ENCODE measurements at places on chromosomes 2 and 18. TPM values are rescaled to one million over a fixed set of nuclear protein-coding genes. Genes with fewer than 3 reads are reported as not detected.

The ST6GAL2 gene
- total RNA-seq, result 11.4 TPM

- no peaks in the 10 kb centered on the region for H3K27me3 ChIP-seq
- no peak overlapping the region for H3K4me3 ChIP-seq
- peak; percentile 27 for DNase-seq
- H3K36me3 ChIP-seq, result no peaks in the 10 kb centered on the region
- H3K27ac ChIP-seq, result no peak overlapping the region
These were observed 276.4 kb downstream of the ALK start for GRCh38 chr2:29644949-29645348.

DNA sequence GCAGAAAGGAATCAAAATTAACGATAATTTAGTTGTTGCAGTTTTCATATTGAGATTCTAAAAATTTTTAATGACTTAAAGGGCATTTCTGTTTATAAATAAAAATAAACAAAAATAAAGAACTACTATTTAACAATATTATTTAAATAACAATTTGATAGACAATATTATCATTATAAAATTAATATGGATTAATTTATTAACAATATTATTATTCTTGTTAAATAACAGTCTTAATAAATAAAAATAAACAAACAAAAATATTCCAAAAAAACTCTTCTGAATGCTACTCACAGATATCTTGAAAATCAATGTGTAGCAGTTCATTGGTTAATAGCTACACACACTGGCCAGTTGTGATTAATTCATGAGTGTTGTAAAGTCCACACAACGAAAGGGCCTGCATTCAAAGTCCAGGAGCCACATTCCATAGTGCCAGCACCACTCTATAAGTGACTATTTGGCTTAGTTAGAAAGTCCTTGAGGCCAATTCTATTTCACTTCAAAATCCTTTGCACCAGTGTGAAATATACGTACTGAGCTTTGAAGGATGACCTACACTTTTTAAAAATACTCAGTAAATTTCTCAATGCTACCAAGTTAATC, 117.1 kb downstream of the ZNF521 start:
- DNase-seq, result no peak
- peaks cover 13% of the 10 kb centered on the region for H3K4me1 ChIP-seq
- no peak overlapping the region for H3K27ac ChIP-seq
- no peaks in the 10 kb centered on the region for H3K36me3 ChIP-seq
- H3K4me3 ChIP-seq, result no peak overlapping the region
- no peaks in the 10 kb centered on the region for H3K27me3 ChIP-seq

The SULT1C4 gene
- not detected for total RNA-seq

The POTEJ gene
- total RNA-seq, result not detected

GRCh38 chr18:38940863-38941531, 1375.4 kb upstream of the CELF4 start:
- H3K27me3 ChIP-seq, result no peaks in the 10 kb centered on the region
- no peaks in the 10 kb centered on the region for H3K4me1 ChIP-seq
- H3K36me3 ChIP-seq, result no peaks in the 10 kb centered on the region
- DNase-seq, result peak; percentile 75
- H3K27ac ChIP-seq, result peak overlapping the region; percentile 76

- no peak overlapping the region for H3K4me3 ChIP-seq
- no peaks in the 10 kb centered on the region for H3K36me3 ChIP-seq
- no peak for DNase-seq
These were observed 165.6 kb downstream of the INHBB start for GRCh38 chr2:120511536-120511935.

DNA sequence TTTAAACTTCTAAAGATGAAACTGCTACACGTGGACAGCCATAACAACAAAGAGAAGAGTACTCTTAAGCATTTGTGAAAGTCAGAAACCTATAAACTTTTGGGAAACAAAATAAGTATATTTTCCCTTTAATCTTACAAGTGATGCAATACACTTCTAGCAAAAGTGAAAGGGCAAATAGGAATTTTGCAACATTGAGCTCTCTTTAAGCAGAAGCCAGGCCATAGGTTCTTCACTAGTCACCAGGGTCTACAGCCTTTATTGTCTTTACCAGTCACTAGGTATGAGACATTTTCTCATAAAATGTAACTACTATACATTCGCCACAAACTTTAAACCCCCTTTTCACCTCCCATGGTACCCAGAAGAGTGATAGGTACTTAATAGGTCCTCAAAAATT, 37.5 kb downstream of the SCN1A start:
- H3K4me3 ChIP-seq, result no peak overlapping the region
- H3K27me3 ChIP-seq, result peaks cover 14% of the 10 kb centered on the region
- no peaks in the 10 kb centered on the region for H3K4me1 ChIP-seq
- no peak overlapping the region for H3K27ac ChIP-seq
- DNase-seq, result no peak

DNA sequence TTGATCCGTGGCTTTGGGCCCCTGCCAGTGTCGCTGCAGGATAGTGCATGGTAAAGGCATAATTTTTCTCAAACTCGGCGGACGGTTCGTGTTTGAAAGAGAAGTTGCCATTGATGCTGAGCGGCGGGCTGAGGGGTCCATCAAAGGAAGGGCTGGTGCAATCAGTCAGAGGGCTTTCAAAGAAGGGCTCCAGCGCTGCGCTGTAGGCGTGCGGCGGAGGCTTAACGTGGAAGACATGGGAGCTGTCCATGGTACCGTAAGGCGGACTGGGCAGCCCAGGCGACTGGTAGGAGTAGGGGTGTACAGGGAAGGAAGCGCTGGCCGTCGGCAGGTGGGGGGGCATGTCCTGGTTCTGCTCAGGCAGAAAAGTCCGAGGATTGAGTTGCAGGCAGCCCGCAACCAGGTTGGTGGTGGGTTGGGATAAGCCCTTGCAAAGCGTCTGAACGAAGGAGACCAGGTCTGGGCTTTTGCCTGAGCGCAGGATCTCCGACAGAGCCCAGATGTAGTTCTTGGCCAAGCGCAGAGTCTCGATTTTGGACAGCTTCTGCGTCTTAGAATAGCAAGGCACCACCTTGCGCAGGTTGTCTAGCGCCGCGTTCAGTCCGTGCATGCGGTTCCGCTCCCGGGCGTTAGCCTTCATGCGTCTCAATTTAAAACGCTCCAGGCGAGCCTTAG, 2.3 kb downstream of the NEUROD1 start:
- H3K36me3 ChIP-seq, result no peaks in the 10 kb centered on the region
- H3K27ac ChIP-seq, result no peak overlapping the region
- H3K4me3 ChIP-seq, result no peak overlapping the region
- DNase-seq, result peak; percentile 35
- no peaks in the 10 kb centered on the region for H3K4me1 ChIP-seq

- no peaks in the 10 kb centered on the region for H3K27me3 ChIP-seq
- no peak overlapping the region for H3K4me3 ChIP-seq
- H3K36me3 ChIP-seq, result no peaks in the 10 kb centered on the region
- no peak overlapping the region for H3K27ac ChIP-seq
- DNase-seq, result no peak
These were observed 21.3 kb upstream of the FAM117B start for GRCh38 chr2:202613479-202613878.

GRCh38 chr2:10042301-10043161, 819 bp upstream of the KLF11 start:
- H3K4me3 ChIP-seq, result no peak overlapping the region
- H3K27me3 ChIP-seq, result no peaks in the 10 kb centered on the region
- H3K4me1 ChIP-seq, result peaks cover 5% of the 10 kb centered on the region
- DNase-seq, result no peak

The DSC2 gene
- total RNA-seq, result 4.8 TPM

GRCh38 chr2:234640657-234641056, 143.8 kb upstream of the ARL4C start:
- no peak overlapping the region for H3K27ac ChIP-seq
- H3K27me3 ChIP-seq, result no peaks in the 10 kb centered on the region
- H3K36me3 ChIP-seq, result no peaks in the 10 kb centered on the region
- no peaks in the 10 kb centered on the region for H3K4me1 ChIP-seq
- H3K4me3 ChIP-seq, result no peak overlapping the region

DNA sequence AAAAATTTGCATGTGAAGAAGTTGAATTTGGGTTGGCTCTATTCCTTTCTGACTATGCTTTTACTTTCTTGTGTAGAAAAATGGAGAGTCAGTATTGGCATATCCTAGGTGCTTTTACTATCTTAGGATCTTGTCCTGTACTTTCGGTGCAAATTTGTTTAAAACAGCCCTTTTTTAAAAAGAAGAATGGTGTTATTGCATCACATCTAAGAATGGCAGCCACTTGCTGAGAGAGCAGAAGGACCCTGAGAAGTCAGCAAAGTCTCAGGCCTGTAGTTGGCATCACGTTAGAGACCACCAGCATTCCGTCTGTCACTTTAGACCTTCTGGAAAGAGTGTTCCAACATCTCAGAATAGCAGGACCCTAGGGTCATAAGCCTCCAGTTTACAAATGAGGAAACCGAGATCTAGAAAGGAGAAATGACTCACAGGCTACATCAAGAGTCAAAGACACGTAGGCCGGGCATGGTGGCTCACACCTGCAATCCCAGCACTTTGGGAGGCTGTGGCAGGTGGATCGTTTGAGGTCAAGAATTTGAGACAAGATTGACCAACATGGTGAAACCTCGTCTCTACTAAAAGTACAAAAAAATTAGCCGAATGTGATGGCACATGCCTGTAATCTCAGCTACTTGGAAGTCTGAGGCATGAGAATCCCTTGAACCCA, 42.5 kb downstream of the SPATS2L start:
- no peaks in the 10 kb centered on the region for H3K27me3 ChIP-seq
- H3K36me3 ChIP-seq, result peaks cover 13% of the 10 kb centered on the region
- H3K4me3 ChIP-seq, result no peak overlapping the region
- H3K27ac ChIP-seq, result no peak overlapping the region

DNA sequence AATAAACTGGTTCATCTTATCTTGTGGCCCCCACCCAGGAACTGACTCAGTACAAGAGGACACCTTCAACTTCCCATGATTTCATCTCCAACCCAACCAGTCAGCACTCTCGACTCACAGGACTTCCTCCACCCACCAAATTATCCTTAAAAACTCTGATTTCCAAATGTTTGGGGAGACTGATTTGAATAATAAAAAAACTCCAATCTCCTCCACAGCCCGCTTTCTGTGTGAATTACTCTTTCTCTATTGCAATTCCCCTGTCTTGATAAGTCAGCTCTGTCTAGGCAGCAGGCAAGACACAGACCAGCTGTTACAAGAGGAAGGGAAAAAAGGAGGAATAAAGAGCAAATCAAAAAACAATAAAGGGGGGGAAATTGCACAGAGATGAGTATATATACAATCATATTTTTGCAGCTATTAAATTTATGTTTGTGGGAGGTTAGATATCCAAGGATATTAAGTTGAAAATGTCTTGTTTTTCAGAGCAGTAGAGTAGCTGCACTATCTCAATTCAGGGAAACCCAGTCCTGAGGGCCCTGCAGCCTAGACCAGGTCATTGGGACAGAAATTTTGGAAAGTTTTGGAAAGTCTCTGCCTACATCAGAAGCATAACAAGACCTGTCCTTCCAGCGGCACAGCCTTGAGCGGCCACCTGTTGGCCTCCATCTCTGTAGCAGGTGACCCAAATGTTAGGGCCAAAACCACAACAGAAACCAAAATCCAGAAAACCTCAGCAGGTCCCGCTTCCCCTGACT, 32.8 kb upstream of the SIGLEC15 start:
- peaks cover 13% of the 10 kb centered on the region for H3K4me1 ChIP-seq
- H3K4me3 ChIP-seq, result no peak overlapping the region
- peak; percentile 12 for DNase-seq
- H3K36me3 ChIP-seq, result no peaks in the 10 kb centered on the region
- no peaks in the 10 kb centered on the region for H3K27me3 ChIP-seq

DNA sequence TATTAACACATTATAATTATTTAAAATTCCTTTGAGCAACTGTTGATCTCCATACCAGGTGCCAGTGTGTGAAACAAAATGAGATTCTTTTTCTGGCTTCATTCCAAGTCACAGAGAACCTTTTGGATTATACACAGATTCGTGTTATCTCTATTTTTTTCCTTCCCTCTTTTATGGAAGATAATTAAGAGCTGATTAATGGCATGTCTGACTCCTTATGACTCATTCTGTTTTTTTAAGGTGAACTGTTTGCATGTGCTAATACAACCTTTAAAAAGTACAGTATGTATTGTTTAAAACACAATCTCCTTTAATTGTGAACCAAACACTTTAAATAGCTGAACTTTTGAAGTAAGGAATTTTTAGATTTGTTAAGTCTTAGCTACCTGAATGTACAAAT, 39.3 kb downstream of the PELI1 start:
- H3K36me3 ChIP-seq, result no peaks in the 10 kb centered on the region
- H3K27me3 ChIP-seq, result no peaks in the 10 kb centered on the region
- DNase-seq, result peak; percentile 15
- H3K4me3 ChIP-seq, result no peak overlapping the region

DNA sequence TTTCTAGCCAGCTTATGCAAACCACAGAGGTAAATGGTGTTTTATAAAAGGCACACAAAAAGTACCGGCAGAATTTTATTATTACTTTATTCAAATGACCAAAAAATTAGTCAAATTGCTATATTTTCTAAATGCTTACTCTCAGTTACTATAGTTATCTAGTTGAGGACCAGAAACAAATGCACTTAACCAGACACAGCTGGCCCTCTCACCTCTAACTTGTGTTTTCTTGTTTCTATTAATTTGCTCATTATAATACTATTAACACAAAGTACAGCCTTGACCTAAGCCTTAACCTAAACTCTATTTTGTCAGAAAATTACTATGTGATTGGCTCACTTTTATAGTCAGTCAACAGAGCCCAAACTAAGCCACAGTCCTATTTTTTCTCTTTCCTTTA, 26.2 kb downstream of the OLA1 start:
- no peaks in the 10 kb centered on the region for H3K27me3 ChIP-seq
- no peak overlapping the region for H3K27ac ChIP-seq
- DNase-seq, result no peak
- peaks cover 35% of the 10 kb centered on the region for H3K36me3 ChIP-seq

The CD28 gene
- total RNA-seq, result not detected

DNA sequence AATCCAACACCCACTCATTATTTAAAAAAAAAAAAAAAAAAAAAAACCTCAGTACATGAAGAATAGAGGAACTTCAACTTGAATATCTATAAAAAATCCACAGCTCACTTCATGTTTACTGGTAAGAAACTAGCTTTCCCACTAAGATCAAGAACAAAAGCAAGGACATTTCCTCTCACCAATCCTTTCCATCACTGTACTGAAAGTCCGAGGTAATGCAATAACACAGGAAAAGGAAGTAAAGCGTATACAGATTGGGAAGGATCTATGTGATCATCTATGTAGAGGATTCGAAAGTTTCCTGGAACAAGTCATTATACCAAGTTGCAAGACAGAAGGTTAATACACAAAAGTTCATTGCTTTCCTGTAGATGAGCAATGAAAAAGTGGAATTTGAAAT, 63.2 kb downstream of the ROCK2 start:
- peaks cover 19% of the 10 kb centered on the region for H3K36me3 ChIP-seq
- H3K27ac ChIP-seq, result no peak overlapping the region
- no peak for DNase-seq
- H3K4me1 ChIP-seq, result no peaks in the 10 kb centered on the region
- no peak overlapping the region for H3K4me3 ChIP-seq
- H3K27me3 ChIP-seq, result no peaks in the 10 kb centered on the region

- peaks cover 16% of the 10 kb centered on the region for H3K4me1 ChIP-seq
- H3K27ac ChIP-seq, result no peak overlapping the region
- no peak overlapping the region for H3K4me3 ChIP-seq
- no peaks in the 10 kb centered on the region for H3K36me3 ChIP-seq
- no peak for DNase-seq
These were observed 43.8 kb downstream of the TMEM17 start for GRCh38 chr2:62462211-62462610.

The TACR1 gene
- total RNA-seq, result not detected

The HAAO gene
- not detected for total RNA-seq
